GM13977 (cell line): ENCODE measurements at places on chromosomes 12 and 14.

DNA sequence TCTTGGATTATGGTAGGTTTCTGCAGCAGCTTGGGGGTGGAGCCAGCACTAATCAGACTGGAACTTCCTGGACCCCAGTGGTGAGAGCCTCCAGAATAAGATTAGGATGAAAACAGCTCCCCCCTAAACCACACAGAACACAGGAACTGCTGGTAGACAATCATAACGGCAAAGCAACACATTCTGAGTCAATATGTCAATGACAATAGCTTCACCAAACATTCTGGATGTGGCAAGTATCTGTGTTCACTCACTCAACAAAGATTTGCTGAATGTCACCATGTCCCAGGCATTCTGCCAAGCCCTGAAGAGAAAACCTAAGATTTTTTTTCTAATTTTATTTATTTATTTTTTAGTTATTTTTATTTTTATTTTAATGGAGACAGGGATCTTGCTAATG, 65.2 kb downstream of the LRRC74A start:
- no peak for DNase-seq

DNA sequence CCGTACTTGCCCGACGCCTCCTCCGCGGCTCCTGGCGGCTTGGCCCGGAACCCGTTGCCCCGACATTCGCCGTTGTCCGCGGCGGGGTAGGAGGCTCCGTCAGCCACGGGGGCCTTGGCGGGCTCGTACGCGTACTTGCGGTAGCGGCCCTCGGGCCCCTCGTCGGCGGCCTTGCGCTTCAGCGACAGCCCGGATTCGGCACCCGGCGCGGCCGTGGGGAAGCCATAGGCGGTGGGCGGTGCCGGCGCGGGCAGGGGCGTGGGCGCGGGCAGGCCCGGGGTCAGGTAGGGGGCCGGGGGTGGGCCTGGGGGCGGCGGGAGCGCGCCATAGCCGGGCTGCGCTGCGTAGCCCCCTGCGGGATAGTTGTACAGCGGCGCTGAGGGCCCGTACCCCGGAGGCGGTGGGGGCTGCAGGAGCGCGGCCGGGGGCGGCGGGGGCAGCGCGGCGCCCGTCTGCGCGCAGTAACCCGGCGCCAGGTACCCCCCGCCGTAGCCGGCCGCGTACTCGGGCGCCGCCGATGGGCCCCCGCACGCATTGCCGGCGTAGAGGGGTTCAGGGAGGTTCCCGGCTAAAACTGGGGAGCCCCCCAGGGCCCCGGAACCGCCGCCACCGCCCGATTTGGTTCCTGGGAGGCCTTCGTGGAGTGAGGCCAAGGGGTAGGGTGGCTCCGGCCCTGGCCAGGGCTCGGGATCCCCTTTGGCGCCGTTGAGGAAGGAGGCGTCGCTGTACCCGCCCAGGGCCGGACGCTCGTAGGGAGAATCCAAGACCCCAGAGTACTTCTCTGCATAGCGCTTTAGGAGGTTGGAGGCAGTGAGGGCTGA, 26.9 kb downstream of the FIGNL2 start:
- no peak for DNase-seq

DNA sequence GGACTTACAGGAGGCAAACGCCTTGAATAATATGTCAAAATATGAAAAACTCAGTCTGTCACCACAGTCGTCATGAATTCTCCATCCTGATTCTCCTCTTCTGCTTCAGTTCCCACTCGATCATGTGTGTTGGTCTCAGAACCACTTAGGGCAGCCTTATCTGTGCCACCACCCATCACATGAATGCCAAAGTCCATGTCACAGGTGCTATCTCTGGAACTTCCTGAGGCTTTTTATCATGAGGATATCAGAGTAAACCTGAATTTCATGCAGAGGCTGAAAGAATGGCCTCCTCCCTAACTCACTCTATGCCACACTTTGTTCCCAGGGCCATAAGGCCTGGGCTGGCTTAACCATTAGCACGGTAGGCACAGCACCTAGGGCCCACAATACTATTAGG, 28.8 kb upstream of the MAP3K9 start:
- no peak for DNase-seq

DNA sequence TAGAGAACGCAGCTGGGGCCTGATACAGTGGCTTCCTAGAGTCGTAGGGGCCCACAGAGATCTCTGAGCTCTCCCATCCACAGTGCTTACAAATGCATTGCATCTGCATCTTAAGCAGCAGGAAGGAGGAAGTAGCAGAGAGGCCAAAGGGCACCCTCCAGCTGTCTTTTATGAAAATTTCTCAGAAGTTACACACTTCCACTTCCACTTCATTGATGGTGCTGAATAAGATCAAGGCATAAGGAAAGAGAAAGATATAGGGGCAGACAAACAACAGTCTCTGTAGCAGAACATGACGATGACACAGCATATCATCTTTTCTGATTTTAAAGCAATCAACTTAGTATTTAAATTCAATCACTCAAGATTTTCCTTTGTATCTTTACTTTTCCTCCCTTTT, 51.6 kb upstream of the ABCC9 start:
- no peak for DNase-seq

DNA sequence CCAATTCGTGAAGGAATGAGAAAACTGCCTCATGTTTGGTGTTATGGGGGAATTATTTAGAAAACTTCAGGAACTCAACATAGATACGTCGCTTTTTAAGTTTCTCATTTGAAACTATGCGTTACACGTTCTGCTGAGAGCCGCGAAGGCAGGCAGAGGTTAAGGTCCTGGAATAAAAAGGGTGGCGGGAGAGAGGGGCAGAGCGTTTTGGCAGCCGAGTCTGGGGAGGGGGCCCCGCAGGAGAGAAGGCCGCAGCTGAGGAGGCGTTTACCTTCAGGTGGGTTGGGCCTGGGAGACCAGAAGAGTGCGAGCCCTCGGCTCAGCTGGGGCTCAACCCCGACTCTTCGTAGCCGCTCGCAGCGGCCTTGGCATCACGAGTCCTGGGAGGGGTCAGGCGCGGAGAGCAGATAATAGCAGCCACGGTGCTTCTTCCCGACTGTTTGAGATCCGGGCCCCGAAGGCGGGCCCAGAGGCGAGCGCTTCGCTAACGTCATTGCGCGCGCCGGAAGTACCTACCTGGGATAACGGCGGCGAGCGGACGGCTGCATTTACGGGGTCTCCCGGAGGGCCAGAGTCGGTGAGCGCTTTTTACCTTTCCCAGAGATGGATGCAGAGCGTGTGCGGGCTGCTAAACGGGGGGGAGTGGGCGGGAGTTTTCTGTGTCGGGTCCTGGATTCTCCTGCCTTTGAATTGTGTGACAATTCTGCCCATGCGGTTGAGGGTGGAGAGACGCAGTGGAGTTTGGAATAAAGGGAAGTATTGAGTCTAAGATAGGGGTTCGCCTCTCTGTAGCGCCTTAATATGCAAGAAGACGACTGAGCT, at the start of the genes PPHLN1 and ZCRB1:
Gene PPHLN1 (plus strand): TSS at position 515 of the 822 bp plus-strand sequence. CDS start 9,736 bp downstream, outside the sequence.
Gene ZCRB1 (minus strand): TSS at position 442 of the 822 bp plus-strand sequence. CDS start 1,992 bp downstream, outside the sequence.
- DNase-seq: peak; percentile 82

DNA sequence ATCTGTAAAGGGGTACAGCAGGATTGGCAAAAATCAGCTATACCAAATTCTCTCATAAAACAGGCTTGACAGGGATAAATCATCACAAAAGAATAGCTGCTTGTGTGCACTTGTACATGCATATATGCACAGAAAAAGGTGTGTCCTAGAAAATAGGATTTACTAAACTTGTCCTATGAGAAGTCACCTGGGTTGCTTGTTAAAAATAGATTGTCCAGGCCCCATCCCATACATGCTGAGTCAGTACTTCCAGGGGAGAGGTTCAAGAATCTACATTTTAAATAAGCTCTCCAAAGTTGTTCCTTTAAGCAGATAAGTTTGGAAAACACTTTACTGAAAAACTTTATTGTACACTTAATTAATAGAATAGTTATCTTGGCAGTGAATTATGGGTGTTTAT, 123.1 kb downstream of the ANO6 start:
- no peak for DNase-seq

DNA sequence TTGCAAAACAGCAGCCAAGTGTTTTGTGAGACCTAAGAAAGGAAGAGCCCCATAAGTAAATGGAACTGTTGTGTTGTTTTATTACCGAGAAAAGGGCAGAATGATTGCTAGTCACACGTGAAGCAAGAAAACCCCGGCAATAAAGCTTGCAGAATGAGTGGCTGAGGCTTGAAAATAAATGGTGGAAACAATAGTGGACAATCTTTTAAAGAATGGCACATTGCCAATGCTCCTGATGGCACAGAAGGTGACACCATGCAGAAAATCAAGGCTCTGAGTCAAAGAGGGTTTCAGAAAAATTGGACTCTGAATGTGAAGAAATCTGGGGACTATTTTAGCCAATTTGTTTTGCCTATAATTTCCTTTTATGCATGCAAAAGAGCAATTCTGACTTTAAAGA, 4.0 kb upstream of the AQP2 start:
- DNase-seq: no peak

- no peak for DNase-seq
Observed at GRCh38 chr12:112606611-112607365, 184.8 kb upstream of the RPH3A start.

GRCh38 chr14:62994096-62994495, 51.2 kb downstream of the KCNH5 start:
- no peak for DNase-seq

DNA sequence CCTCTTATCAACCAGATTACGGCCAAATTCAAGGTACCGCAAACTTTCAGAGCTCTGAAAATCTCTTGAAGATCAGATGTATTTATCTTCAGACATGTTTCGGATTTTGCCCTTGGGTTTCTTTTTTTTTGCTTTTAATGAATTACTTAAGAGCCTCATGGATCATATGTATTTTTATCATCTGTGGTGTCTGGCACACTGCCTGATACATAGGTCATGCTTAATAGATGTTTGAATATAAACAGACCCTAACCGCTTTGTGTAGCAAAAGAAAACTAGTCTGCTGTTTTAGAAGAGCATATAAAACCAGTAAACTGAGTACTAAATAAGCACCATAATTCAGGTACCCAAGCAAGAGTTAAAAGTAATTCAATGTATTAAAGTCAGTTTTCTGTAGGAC, 20.1 kb upstream of the TBK1 start:
- no peak for DNase-seq

GRCh38 chr14:100222224-100223093, 16.5 kb upstream of the YY1 start:
- no peak for DNase-seq

DNA sequence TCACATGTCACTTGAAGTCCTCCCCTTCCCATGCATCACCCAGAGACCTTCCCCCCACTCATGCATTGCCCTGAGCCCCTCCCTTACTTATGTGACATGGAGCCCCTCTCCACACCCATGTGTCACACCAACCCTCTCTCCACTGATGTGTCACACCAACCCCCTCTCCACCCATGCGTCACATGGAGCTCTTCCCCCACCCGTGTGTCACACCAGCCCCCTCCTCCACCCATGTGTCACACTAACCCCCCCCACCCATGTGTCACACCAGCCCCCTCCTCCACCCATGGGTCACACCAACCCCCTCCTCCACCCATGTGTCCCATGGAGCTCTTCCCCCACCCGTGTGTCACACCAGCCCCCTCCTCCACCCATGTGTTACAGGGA, 30.4 kb downstream of the RTL1 start:
- no peak for DNase-seq

- DNase-seq: no peak
Observed at GRCh38 chr14:73232984-73233383, 4.3 kb upstream of the PAPLN start.

DNA sequence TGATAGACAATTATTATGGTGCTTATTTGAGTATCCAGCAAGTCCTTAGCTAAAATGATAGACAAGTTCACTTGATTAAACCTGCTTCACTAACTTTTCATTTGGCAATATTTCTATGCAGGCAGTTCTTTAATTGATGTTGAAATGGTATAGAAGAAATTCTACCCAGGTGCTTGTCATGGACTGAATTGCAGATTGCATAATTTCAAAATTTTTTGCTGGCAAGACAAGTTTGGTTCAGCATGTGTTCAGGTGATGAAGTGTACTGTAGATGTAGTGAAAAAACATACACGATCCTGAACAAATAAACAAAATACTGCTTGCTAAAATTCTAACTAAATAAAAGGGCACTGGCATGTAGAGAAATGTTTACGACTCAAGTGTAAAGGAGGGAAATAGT, 189.0 kb downstream of the FOXA1 start:
- no peak for DNase-seq

DNA sequence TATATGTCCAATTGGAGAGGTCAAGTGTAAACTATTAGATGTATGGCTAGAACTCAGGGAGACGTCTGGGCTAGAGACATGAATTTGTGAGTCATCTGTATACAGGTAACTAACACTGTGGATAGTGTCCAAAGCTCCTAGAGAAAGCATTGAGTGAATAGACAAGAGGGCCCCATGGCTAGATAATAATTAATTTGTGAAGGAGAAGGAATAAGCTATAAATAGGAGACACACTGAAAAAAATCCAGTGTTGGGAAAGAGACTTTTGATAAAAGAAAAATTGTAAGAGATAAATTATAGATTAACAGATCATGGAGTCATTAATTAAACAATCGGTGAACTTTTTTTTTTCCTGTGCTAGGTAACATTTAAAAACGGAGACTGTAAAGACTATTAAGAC, 326.6 kb upstream of the PRICKLE1 start:
- DNase-seq: no peak

DNA sequence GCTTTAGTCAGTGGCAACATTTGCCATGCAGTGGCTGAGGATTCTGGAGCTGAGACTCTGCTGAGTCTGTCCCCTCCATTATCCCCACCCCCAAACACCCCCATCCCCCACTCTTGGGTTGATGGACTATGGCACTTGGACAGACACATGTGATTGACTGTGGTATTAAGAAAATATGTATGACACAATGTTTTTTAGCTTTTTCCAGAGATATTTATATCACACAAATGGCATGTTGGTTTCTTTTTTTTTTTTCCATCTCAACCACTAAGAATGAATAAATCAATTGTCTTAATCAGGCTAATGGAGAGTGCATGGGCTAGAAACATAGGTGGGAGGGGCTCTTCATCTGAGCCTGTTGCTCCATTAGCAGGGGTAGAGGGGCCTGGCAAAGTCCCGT, 30.7 kb upstream of the MAP1LC3B2 start:
- no peak for DNase-seq

- DNase-seq: peak; percentile 56
Observed at GRCh38 chr14:65170768-65171507, 68.6 kb upstream of the MAX start.

GRCh38 chr14:91891721-91892220, 24.4 kb upstream of the TC2N start:
- DNase-seq: no peak

DNA sequence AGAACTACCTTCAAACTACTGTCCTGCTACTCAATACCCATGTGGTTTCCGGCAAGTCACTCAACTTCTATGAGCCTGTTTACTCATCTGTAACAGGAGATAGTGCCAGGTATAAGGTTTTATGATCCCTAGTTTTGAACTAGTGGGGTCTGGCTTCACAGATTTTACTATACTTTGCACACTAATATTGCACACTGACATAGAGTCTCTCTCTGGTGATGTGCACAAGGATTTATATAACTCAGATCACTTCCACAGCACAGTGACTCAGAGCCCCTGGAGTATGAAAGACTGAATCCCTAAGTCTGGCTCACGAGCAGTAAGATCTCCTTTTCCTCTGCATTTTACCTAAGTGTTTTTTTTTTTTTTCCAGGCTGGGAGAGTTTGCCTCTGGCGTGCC, 69.7 kb upstream of the SLC38A2 start:
- no peak for DNase-seq

- peak; percentile 77 for DNase-seq
Observed at GRCh38 chr14:106691601-106692291, 1165.4 kb downstream of the TMEM121 start.

GRCh38 chr12:92604786-92605185, 98.0 kb upstream of the PLEKHG7 start:
- no peak for DNase-seq

- peak; percentile 59 for DNase-seq
Observed at GRCh38 chr14:81453166-81453766, 53.1 kb upstream of the STON2 start.

GRCh38 chr12:90058704-90059103, 350.1 kb upstream of the ATP2B1 start:
- no peak for DNase-seq
